Panc1 (cell line): ENCODE measurements at places on chromosomes 11 and 22. TPM values are rescaled to one million over a fixed set of nuclear protein-coding genes. Genes with fewer than 3 reads are reported as not detected.

DNA sequence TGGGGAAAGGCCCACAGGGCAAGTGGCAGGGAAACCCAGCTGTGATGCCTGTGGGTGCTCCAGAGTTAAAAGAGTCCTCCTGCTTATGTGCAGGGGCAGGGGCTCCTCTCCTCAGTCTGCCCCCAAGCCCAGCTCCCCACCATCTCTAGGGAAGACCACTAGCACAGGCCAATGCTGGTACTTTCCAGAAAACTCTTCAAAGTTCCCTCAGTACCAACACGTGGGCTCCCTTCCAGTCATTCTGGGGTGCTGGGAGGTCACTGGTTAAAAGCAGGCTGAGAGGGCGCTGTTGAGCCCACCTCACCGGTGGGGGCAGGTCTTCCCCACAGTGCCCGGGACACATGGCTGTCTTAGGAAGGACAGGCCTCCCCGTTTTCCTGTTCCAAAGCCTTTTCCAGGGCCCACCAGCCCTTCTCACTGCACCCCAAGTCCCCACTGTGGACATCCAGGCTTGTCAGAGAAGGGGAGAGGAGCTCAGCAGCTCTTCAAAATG, 154.6 kb downstream of the TRIM29 start:
- DNase-seq = no peak

- DNase-seq = no peak
Observed at GRCh38 chr11:12581416-12581815, 92.8 kb upstream of the TEAD1 start.

DNA sequence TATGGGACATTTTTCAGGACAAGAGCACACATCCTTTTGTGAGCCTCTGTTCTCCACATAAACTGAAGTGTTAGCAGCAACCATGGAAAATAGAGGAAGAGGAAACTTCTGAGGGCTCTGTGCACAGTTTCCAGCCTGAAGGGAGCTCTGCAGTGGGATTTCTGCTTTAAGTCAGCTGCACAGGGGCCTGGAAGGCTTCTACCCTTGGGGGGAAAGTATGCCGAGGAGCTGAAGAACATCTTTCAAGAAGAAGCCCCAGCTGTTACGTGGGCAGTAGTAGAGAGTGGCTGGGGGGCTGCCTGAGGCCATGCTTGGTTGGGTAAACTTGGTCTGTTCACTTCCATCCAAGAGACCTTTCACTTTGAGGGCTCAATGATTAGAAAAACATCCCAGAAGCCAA, 82.7 kb upstream of the EED start:
- DNase-seq = no peak

SBF1 gene
- total RNA-seq = 59.2 TPM

GRCh38 chr11:93133488-93134109, 64.2 kb downstream of the SLC36A4 start:
- no peak for DNase-seq

DNA sequence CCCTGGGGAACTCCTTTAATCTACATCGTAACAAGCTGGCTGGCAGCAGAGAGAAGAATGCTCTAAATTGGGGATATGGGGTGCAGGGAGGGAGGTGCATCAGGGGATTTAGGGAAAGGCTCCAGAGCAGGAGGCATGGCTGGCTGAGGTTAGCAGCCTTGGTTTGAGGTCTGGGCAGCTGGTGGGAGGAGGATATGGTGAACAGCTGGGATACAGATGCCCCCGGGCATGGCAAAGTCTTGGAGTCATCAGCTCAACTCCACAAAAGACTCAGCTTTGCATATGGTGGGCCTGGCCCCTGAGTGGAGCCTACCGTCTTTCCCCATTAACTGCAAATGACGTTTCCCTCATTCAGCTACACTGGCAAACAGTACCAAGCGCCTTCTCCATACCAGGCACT, 5.4 kb downstream of the FAM83F start:
- DNase-seq = no peak

- DNase-seq = no peak
Observed at GRCh38 chr11:124276081-124276480, 19.9 kb downstream of the OR8G5 start.

- no peak for DNase-seq
Observed at GRCh38 chr11:5367448-5368074, 16.1 kb upstream of the OR51M1 start.

DNA sequence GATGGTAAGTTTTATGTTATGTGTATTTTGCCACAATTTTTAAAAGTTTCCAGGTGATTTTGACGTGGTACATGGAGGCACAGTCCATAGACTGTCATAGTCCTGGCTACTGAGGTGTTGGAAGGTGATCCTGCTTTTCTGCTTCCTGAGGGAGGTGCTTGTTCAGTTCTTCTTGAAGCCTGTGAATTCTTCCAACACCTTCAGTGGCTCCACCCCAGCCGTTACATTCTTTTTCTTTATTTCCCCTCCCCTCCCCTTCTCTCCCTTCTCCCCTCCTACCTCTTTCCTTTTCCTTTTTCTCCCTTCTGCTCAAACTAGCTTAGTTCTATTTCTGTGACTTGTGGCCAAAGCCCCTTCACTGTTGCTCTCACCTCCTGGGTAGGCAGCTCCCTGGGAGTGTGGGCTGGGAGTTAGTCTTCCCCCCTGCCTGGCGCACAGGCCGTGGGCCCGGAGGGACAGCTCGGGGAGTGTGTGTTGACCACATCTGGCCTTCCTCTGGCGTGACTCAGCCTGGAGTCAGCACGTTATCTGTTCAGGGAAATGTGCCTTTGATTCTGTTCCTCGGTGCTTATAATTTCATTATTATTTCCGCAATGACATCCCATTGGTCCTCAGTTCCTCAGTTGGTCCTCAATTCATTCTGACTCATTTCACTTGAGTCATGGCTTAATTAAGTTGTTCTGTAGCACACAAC, 566.2 kb downstream of the TBC1D22A start:
- no peak for DNase-seq

DNA sequence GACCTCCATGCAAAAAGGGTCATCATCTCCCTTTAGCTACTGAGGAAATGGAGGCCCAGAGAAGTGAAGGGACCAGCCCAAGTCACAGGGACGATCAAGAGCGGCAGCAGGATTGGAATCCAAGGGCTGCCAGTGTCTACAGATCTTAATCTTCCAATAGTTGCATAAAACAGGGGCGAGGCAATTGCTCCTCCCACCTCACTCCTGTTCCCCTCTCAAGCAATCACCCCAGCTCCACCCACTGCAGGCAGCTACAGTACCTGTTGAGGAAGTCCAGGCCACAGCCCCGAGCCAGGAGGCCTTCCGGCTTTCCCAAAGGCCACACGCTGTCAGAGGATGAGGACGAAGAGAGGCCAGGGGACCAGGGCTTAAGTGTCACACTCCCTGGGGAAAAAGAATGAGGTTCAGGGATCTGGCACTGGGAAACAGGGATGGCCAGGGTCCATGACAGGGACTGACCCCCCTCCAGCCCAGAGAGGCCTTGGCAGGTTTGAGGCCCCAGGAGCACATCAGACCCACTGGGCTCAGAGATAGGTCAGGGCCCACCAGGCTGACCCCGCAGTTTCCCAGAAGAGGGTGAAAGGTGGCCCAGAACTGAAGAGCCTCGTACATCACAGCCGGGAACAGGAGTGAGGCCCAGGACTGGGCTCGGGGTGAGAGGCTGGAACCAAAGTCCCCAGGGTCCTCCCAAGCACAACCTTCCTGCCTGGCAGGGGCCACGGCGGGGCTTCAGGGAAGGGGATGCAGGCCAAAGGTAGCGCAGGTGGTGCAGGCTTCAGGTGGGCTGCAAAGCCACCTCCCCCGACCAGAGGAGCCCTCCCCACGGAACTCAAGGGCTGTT, 16.4 kb upstream of the MFNG start:
- DNase-seq = no peak

DNA sequence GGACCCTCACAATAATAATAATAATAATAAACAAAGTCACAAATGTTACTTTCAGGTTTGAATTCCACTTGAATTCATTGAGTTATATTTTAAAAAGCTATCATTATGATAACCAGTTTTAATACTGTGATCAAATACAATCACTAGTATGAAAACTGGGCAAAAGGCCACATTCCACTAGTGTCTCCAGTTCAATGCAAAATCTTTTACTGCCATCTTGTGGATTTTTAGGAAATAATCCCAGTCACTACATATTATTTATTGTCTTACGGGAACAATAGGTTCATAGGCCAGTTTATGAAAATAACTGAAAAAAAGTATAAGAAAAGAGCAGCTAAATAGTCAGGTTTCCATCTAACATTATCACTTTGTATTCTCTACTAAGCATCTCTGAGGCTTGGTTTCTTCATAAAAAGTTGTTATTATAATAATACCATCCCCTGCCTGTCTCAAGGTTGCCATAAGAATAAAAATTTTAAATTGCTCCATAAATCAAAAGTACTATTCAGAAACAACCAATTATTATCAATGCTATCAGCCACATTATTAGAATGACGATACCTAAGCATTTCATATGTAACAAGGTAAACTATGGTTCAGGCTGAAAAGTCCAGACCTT, 533.9 kb upstream of the CCDC90B start:
- DNase-seq = peak; percentile 24

PGA5 gene
- not detected for total RNA-seq

ALKBH8 gene
- total RNA-seq = 9.1 TPM

DNA sequence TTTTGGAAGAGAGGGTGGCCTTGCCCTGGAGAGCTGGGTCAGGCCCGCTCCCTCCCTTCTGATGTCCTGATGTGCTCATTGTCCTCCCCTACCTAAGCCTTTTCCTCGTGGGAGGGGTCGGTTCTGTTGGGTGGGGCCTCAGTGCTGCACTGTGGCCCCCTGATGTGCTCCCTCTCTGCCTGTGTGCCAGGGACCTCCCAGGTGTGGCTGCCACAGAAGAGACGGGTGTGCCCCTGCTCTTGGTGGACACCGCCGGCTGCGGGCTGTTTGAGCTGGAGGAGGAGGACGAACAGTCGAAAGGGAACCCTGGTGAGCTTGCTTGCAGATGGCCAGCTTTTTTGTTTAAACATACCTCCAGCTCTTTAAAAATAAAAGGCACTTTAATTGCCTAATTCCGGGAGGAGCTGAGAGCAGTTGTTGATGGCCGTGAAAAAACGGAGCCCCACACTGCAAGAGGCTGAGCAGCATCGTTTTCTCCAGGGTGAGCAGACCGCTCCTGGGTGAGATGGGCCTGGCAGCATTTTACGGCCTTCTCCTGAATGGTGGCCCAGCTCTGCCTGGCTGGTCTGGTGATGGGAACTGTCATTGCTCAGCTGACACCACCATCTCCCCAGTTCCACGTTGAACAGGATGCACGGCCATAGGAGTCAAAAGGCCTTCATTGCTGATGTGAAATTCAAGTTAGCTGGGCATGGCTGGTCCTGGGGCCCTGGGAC, 30.1 kb downstream of the IGHMBP2 start:
- DNase-seq = no peak

GRCh38 chr11:8810540-8811301, 100.3 kb upstream of the AKIP1 start:
- no peak for DNase-seq

RBFOX2 gene
- total RNA-seq = 81.1 TPM

GRCh38 chr22:44580176-44581095, 82.4 kb upstream of the RTL6 start:
- DNase-seq = no peak

DNA sequence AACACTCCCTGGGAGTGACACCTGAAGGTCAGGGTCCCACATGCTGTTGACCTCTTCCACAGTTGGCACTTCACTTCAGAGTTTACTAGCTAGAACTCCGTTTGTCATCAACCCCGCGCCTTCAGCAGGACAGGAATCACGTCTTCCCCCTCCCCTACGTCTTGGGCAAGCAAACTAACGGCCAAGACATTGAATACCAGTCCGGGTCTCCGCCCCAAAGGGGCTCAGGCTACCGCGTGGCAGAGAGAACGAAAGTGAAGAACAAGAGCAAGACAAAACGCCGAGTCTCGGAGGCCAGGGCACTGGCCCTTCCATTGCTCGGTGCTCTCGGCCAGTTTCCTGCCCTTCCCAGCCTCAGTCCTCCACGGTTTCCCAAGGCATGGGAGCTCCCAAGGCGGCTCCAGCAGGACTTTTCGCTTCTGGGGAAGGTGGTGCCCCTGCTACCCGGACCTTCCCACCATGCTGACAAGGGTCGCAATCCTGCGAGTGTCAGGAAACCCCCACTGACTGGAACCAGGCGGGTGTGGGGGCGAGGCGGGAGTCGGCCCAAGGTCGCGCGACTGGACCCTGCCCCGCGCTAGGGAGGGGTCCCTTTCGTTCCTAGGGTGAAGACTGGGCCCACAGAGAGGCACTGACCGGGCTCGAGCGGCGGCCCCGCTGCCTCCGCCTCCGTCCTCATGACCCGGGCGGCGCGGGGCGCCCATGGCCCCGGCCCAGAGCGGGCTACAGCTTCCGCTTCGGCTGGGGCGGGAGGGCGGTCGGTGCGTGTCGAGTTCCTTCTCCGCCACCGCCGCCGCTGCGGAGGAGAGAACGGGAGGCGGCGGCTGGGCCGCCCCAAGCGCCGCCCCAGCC, at the start of gene GUCD1:
TSS of gene GUCD1 (minus strand) at position 826 of the 852 bp plus-strand sequence. CDS start at position 679, 147 bp downstream.
- DNase-seq = no peak

KBTBD3 gene
- 5.7 TPM for total RNA-seq

DNA sequence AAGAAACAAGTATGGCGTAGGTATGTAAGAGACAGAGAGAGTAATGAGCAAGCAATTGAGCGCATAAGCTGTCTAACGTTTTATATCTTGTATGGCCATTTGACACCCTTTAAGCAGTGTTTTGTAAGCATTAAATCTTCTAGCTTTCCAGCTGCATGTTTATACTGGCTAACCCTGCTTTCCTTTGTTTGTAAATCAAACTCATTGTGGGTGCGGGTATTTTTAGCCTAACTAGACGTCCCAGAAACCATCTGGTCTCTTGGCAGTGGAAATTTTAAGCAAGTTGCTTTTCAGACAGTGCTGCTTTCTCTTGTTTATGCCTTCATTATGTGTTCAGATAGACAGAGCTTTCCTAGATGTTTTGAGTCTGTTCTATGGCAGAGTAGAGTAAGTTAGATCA, 73.5 kb downstream of the RNF169 start:
- DNase-seq = no peak

DNA sequence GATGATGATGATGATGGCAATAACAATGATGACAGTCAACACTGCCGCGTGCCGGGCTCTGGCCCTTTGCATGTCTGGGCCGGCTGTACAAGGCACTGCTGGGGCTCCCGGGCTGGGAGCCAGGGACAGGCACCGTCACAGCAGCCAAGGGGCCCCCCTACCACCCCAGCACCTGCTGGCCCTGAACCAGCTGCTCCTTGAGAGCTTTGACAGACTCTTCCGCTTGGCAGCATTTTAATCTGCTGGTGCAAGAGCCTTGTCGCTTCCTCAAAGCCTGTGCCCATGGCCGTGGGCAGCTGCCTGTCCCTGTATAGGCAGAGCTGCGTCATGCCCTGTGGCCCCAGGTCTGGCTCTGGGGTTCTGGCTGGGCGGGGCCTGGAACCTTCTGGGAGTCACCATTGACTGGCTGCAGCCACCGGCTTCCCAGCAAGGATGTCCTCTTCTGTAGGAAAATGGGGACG, 12.9 kb upstream of the MUC6 start:
- no peak for DNase-seq

KRTAP5-1 gene
- total RNA-seq = not detected

TENM4 gene
- 0.39 TPM for total RNA-seq

CCDC89 gene
- 1.7 TPM for total RNA-seq

- no peak for DNase-seq
Observed at GRCh38 chr11:42253156-42253555, 793.7 kb upstream of the LRRC4C start.
